ENCODE measurements at places on chromosomes 2 and 18. TPM values are rescaled to one million over a fixed set of nuclear protein-coding genes. Genes with fewer than 3 reads are reported as not detected.
A peak's percentile ranks its signal among the peaks of the same experiment; 100 is the strongest.

- no peaks in the 10 kb centered on the region for H3K27me3 ChIP-seq
- peaks cover 9% of the 10 kb centered on the region for H3K4me1 ChIP-seq
- H3K27ac ChIP-seq, result no peak overlapping the region
- no peak overlapping the region for H3K4me3 ChIP-seq
- no peaks in the 10 kb centered on the region for H3K36me3 ChIP-seq
Observed at GRCh38 chr18:48190994-48191393, 218.2 kb downstream of the ZBTB7C start.

GRCh38 chr18:33330711-33331110 lies 109.8 kb downstream of the CCDC178 start:
- no peak for DNase-seq
- no peaks in the 10 kb centered on the region for H3K4me1 ChIP-seq
- H3K27me3 ChIP-seq, result no peaks in the 10 kb centered on the region
- H3K27ac ChIP-seq, result no peak overlapping the region

- no peaks in the 10 kb centered on the region for H3K36me3 ChIP-seq
- H3K27me3 ChIP-seq, result peaks cover 14% of the 10 kb centered on the region
- no peak for DNase-seq
- H3K27ac ChIP-seq, result no peak overlapping the region
- H3K4me3 ChIP-seq, result peak overlapping the region; percentile 61
Observed at GRCh38 chr2:164620457-164620856, 825 bp downstream of the GRB14 start.

C2orf81 gene
- 10.0 TPM for total RNA-seq

- H3K36me3 ChIP-seq, result no peaks in the 10 kb centered on the region
- no peak overlapping the region for H3K4me3 ChIP-seq
- DNase-seq, result no peak
- H3K27me3 ChIP-seq, result no peaks in the 10 kb centered on the region
Observed at GRCh38 chr18:23943104-23943503, 71.5 kb upstream of the TTC39C start.

GRCh38 chr2:233446121-233446520 lies 91.8 kb downstream of the DGKD start:
- no peak overlapping the region for H3K4me3 ChIP-seq
- no peak for DNase-seq
- H3K4me1 ChIP-seq, result no peaks in the 10 kb centered on the region
- H3K27ac ChIP-seq, result no peak overlapping the region
- no peaks in the 10 kb centered on the region for H3K27me3 ChIP-seq

GRCh38 chr2:171617981-171618380 lies 69.3 kb upstream of the DYNC1I2 start:
- H3K27me3 ChIP-seq, result no peaks in the 10 kb centered on the region
- no peak overlapping the region for H3K4me3 ChIP-seq
- no peaks in the 10 kb centered on the region for H3K36me3 ChIP-seq
- no peak overlapping the region for H3K27ac ChIP-seq

GRCh38 chr2:107063228-107063627 lies 177.3 kb upstream of the ST6GAL2 start:
- no peak overlapping the region for H3K27ac ChIP-seq
- H3K4me1 ChIP-seq, result no peaks in the 10 kb centered on the region
- DNase-seq, result no peak
- no peak overlapping the region for H3K4me3 ChIP-seq

LIMS3 gene
- 2.4 TPM for total RNA-seq

DNA sequence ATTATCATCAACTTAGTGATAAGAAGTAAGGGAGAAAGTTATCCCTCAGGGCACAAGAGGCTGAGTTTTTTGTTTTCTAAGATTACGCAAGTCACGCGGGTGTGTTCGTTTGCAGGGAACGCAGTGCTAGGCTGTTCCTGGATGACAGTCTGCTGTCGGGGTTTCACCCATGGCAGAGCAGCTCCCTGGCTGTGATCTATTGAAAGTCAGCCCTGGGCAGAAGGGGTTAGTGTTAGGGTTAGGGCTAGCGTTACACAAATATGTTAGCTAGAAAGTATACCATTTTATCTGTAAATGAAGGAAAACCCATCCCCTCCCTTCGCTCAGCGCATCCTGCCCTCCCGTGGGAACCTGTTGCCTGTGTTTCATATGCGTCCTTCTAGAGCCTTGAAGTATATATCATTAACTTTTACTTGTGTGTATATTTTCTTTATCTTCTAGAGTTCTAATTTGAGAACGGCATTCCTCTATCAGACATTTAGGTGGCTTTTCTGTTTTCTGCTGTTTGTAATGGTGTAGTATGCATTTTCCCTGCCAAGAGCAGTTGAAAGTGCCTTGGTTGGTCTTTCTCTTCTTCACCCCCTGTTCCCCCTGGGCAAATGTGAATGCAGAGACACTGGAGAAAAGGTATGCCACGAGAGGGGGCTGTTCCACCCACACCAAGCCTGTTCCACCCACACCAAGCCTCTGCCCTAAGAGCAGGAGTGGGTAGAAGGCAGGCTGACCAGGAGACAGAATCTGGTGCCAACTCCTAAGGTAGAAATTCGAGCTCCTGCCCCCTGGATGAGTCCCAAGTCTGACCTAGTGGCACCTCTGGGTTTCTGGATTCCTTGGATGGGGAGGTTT lies 47.0 kb downstream of the ARMC9 start:
- peak overlapping the region; percentile 44 for H3K27ac ChIP-seq
- no peak overlapping the region for H3K4me3 ChIP-seq
- no peaks in the 10 kb centered on the region for H3K36me3 ChIP-seq

- H3K36me3 ChIP-seq, result no peaks in the 10 kb centered on the region
- no peaks in the 10 kb centered on the region for H3K27me3 ChIP-seq
- no peak overlapping the region for H3K4me3 ChIP-seq
- no peaks in the 10 kb centered on the region for H3K4me1 ChIP-seq
- DNase-seq, result no peak
Observed at GRCh38 chr18:24837066-24837465, 376.6 kb downstream of the HRH4 start.

C2orf72 gene
- 0.97 TPM for total RNA-seq

SLC16A14 gene
- total RNA-seq, result 2.2 TPM

DNA sequence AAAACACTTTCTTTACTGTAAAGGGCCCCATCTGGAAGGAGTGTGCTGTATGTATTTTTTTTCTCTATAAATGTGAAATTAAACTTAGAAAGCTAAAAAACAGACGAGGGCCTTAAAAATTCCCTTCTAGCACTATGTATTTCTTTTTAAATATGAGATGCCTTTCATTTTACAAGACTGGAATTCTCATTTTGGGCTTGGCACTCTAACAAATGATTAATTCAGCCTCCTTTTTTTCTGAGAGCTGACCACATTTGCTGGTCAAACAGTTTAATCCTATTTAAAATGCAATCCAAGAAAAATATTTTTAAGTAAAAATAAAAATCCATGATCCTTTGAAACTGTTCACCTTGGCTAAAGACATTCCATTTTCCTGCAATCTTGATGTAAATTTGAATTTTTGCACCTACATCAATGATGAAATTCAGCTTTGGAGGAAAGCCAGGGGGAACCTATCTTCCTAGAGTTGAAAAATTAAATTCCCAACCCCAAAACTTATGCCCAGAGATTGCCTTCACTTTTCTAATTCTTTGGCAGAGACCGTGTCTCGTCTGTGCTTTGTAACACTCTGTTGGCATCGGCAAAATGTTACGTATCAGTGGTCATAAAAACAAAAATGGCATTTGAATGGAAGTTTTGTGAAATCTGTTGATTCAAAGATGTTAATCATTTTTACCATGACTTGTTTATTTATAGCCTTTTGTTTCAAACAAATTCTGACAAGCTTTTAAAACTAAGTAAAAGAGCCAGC lies 284.5 kb downstream of the ZNF521 start:
- H3K27me3 ChIP-seq, result no peaks in the 10 kb centered on the region
- H3K36me3 ChIP-seq, result no peaks in the 10 kb centered on the region
- no peak overlapping the region for H3K27ac ChIP-seq
- no peak for DNase-seq

DNA sequence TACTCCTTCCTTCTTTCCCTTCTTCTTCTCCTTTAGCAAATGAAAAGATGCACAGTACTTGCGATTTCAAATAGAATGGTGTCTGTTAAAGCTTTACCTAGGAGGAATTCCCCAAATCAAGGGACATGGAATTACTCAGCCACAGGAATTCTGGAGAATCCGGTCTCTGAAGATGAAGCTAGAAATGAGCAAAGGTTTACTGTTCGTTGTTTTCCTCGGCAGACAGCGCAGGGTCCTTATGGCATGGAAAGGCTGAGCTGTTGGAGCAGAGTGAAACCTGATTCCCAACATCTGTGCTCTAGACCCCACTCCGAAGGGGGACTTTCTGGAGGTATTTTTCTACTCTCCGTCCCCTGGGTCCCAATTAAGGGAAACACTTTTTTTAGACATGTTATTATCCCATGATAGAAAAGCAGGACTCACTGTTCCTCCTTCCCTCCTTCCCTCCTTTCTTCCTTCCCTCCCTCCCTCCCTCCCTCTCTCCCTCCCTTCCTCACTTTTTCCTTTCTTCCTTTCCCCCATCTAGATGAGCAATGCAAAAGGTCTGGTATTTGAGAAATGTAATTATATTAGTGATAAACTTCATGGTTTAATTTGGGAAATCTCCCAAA lies 47.1 kb downstream of the CDCA7 start:
- H3K27ac ChIP-seq, result no peak overlapping the region
- no peak for DNase-seq
- H3K4me3 ChIP-seq, result no peak overlapping the region
- H3K4me1 ChIP-seq, result peaks cover 7% of the 10 kb centered on the region

GRCh38 chr2:75833386-75833785 lies 122.7 kb upstream of the GCFC2 start:
- no peak for DNase-seq
- H3K36me3 ChIP-seq, result no peaks in the 10 kb centered on the region
- H3K27ac ChIP-seq, result no peak overlapping the region
- H3K4me1 ChIP-seq, result no peaks in the 10 kb centered on the region

GRCh38 chr2:10992023-10992791 lies 80.5 kb downstream of the KCNF1 start:
- no peak overlapping the region for H3K27ac ChIP-seq
- no peaks in the 10 kb centered on the region for H3K4me1 ChIP-seq
- DNase-seq, result no peak
- H3K4me3 ChIP-seq, result no peak overlapping the region
- no peaks in the 10 kb centered on the region for H3K27me3 ChIP-seq

GRCh38 chr2:59899692-59900091 lies 653.8 kb downstream of the BCL11A start:
- H3K36me3 ChIP-seq, result no peaks in the 10 kb centered on the region
- H3K4me3 ChIP-seq, result no peak overlapping the region
- no peak overlapping the region for H3K27ac ChIP-seq
- no peaks in the 10 kb centered on the region for H3K27me3 ChIP-seq
- no peaks in the 10 kb centered on the region for H3K4me1 ChIP-seq

DNA sequence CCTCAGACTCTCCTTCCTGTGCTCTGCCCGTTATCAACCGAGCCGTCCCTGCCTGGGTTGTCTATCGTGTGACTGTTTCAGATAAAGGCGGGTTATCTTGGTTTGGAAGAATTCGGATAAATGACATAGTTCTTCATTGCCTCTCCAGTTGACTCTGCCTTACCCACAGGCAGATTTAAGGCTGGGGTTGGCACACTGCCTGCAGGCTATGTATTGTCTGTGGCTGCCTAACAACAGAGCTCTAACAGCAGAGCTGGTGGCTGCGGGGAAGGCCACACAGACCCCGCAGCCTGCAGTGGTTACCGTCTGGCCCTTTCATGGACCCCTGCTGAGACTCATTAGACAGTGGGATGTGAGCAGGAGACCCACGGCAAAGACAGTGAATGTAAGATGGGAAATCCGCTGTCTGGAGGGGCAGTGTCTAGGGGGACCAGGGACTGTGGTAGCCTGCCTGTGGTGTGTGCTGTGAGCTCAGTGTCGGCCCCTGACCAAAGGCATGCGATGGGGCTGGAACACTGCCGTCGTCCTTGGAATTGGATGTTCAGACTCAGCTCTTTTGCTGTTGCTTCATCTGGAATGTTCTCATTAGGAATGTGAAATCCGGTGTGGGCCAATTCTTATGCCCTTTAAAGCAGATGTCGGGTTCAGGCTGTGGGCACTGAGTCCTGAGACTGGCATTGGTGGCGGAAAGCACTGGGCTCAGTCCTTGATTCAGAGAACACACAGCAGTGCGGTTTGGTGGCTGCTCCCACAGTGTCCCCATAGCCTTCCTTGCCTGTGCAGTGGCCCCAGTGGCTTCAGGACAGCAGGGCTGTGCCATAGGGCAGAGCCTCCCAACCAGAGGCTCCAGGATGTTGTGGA lies 44.5 kb downstream of the SH3RF3 start:
- DNase-seq, result no peak
- no peaks in the 10 kb centered on the region for H3K36me3 ChIP-seq
- H3K4me1 ChIP-seq, result peaks cover 65% of the 10 kb centered on the region
- peak overlapping the region; percentile 80 for H3K27ac ChIP-seq

- H3K27ac ChIP-seq, result no peak overlapping the region
- peaks cover 3% of the 10 kb centered on the region for H3K4me1 ChIP-seq
- H3K4me3 ChIP-seq, result no peak overlapping the region
- H3K36me3 ChIP-seq, result no peaks in the 10 kb centered on the region
Observed at GRCh38 chr2:158598862-158599517, 142.2 kb downstream of the PKP4 start.

GRCh38 chr18:48834413-48835031 lies 116.2 kb downstream of the SMAD7 start:
- no peaks in the 10 kb centered on the region for H3K27me3 ChIP-seq
- DNase-seq, result peak; percentile 85
- peak overlapping the region; percentile 42 for H3K4me3 ChIP-seq

DNA sequence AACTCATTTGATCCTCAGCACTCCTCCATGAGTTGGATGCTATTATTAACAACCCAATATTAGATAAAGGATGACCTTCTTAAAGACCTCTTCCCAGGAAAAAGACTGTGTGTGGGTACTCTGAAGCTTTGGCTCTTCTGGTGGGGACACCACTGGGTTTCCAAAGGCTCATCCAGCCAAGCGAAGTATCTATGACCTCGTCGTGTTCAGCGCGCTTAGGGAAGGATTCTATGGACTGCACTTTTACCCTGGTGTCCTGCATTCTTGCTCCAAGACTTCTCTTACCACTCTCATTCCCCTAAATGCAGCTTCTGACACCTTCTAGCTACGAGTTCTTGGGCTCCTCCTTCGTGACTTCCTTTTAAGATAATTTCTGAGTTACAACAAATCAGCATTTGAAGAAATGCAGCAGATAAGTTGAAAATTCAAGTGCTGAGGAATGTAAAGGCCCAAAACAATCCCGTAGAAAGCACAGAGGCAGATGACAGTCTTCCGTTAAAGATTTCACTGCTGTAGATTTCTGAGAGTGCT lies 673 bp upstream of the HNMT start:
- H3K36me3 ChIP-seq, result no peaks in the 10 kb centered on the region
- peak overlapping the region; percentile 58 for H3K4me3 ChIP-seq
- H3K27ac ChIP-seq, result peak overlapping the region; percentile 87
- DNase-seq, result no peak
- H3K27me3 ChIP-seq, result no peaks in the 10 kb centered on the region

DNA sequence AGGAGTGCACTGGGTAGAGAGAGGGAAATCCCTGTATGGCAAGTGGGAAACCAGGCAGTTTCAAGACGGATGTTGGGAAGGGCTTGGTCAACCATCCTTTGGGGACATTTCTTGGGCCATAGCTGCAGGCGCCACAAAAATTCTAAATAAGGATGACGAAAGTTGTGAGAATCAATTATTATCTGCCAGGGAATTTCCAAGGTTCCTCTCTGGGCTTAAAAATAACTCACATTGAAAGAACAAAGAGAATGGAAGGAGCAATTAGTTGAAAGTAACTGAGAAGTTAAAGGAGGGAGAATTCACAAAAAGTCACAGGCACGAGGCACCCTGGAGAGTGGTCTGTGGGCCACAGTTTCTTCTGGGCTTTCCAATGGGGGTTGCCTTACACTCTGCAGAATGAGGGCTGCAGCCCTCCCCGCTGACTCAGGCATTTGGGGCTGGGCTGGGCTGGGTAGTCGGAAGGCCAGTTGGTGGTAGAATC lies 195.7 kb downstream of the SMAD7 start:
- no peak for DNase-seq
- H3K36me3 ChIP-seq, result peaks cover 10% of the 10 kb centered on the region
- H3K27me3 ChIP-seq, result no peaks in the 10 kb centered on the region

All from lower lobe of right lung (tissue), 2 donors.